Cortex of kidney (tissue), 1 donor: ENCODE measurements at places on chromosomes 6 and 20.

DNA sequence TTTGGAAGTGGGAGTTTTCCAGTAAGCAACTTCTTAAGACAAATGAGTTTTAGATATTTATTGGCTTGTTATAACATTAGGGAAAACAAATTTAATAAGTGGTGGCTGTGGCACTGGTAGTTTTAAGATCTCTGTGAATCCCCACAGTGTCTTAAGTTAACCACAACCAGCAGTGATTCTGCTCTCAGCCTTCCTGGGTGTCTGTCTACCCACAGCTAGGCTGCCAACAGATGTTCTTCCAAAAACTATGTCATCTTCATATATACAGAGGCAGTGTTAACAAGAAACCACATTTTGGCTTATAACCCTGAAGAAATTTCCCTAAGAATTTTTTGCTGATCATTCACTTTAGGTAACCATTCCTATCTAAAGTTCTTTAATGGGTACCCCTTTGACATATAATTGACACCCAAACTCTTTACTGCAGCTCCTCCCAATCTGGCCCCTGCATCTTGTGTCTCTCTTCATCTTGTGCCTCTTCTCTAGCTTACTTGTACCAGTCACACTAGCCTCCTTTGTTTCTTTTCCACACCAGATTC is 52.7 kb downstream of the TOP1 start:
- DNase-seq: no peak

DNA sequence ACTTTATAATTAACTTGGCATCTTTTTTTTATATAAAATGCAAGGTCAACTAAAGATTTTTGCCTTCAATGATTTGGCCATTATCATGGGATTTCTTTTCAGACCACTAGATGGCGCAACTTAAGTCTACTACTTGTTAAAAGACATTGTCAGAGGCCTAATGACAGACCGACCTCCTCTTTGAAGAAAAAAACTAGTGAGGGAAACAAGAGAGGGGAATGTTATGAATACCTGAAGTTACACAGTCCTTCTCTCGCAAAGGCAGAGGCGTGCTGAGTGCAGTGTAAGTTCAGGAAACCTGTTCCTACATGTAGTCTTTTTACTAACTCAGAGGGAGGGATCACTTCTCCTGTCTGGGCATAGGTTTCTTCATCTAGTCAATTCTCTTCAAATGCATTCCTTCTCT is 9.3 kb downstream of the TRAPPC3L start:
- DNase-seq: no peak

DNA sequence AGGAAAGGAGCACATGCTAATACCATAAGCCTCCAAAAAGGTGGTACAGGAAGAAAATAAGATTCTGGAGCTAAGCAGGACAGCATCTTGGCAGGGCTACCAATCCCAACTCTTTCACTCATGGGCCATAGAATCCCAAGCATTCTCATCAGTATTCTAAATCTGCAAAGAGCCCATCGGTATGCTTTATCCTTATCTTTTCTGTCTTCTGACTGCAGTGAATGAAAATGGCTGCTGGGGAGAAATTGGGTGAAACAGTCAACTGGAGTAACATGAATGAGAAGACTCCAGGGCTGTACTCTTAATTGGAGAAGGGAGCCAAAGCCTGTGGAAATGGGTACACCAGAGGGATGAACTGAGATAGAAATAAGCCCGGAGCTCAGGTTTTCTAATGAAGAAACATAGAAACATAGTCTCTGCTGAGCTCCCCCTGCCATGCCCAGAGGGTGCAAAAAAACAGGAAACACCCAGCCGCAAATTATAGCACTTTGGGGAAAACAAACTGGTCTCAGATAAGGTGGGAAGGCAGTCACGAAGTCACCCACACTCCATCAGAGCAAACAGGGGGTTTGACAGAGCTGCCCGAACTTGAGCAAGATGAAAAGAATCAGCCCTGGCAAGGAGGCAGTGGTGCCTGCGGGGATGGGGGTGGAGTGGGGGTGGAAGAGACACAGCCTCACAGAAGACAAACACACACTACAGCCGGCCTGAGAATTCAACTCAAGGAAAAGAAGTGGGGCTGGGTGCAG is 35.4 kb upstream of the E2F3 start:
- DNase-seq: no peak

DNA sequence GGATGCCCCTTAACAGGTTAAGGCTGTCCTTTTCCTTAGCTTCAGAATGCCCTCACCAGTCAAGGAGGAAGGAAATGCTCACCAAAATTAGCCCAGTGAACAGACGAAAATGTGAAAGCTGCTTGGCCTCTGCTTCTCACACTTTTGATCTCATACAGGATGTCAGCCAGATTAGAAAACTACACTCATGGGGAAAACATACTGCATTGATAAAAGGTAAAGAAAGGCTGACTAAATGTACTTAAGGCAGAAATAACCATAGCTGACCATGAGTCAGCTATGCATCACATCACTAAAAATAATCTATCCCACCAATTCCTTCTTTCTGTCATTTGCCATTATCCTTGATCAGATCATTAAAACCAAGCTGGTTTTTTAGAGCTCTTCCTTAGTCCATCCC is 198.4 kb upstream of the TENT5A start:
- DNase-seq: no peak

DNA sequence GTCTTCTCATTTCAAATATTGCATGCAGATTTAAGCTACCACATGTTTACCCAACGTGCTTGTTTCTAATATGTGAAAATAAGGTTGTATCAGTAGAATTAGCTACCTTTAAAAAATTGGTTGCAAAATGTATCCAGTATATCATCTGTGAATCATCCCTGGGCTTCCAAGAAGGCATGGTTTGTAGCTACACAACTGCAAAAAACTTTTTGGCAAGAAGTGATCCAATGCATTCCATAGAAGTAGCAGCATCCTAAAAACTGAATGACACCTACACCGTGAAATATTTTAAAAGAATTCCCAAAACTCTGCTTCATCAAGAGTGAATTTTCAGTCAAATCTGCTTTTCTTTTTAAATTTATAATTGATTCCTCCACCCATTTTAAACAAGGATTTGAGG is 89.1 kb downstream of the AIG1 start:
- DNase-seq: no peak

DNA sequence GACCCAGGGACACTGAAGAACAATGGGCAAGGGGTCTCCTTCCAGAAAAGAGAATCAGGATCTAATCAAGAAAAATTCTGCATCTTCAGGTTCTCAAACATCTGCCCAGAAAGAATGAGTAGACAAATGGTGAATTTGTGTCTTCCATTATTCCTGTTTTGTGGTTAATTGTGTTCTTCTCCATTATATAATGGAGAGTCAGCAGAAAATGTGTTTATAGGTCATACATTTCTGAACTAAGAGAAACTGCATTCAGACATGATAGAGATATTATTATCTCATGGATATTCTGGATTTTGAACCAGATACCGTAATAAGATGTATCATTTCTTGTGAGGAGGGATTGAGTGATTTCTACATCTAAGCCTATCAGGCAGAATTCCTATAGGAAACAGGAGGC is 581.7 kb upstream of the JAG1 start:
- DNase-seq: no peak

GRCh38 chr20:15642676-15643075 is 930.6 kb downstream of the KIF16B start:
- no peak for DNase-seq

- no peak for DNase-seq
Measured at GRCh38 chr20:3786665-3787323, at the start of gene CENPB. Gene CENPB, minus strand, starts transcription at chr20:3786740. Its CDS starts 257 bp downstream, at chr20:3786483.

DNA sequence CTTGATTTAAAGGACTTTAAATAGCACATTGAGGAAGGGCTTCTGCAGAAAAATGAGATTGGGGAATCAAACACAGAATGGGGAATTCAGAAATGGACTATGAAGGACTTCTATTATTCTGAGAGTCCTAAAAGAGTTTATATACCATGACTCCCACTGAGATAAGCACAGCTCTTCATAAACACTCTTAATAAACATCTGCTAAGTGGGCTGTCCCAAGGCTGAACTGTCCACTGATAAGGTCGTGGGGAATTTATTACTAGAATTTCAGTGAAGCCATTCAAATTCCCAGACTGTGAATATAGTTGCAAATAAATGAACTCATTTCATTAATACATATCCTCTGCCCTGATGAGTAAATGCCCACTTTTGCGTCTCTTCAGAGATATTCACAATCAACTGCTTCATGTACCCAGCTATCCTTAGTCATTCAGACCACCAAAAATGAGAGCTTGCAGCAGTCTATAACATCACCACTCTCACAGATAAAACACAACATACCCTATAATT is 468.2 kb upstream of the RUNX2 start:
- DNase-seq: no peak

GRCh38 chr20:4112481-4113421 is 97.4 kb upstream of the RNF24 start:
- DNase-seq: no peak

DNA sequence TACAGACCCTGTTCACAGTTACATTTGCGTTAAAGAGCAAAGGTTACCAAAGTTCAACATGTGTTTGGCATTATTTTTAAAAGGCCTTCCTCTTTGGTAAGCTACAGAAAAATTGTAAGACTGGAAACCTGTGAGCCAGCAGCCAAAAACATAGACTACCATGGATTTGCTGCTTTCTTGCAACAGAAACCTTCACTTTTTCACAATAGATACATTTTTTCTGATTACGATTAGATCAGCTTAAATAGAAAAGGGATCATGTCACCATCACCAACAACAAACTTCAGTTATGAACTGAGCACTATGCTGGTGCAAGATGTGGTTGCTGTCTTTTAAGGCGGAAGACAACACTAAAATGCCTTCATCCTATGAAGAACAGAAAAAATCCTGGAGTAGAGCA is 112.3 kb upstream of the MARCKS start:
- no peak for DNase-seq

DNA sequence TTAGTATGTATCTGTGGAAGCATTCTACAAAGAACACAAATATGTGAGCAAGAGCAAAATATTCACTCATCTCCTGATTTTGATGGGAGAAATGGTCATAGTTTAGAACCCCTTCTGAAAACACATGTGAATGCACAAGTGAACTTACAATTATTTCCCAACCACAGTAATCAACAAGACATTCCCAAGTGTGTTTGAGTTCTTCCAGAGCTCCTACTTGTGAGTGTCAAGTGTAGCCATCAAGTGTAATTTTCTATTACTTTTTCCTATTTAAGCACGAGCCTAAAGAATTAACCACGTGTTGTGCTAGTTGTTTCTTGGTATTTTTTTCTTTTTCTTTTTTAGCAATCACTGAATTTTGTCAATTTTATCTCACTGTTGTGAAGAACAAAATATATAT is 402.3 kb downstream of the NKAIN2 start:
- no peak for DNase-seq

DNA sequence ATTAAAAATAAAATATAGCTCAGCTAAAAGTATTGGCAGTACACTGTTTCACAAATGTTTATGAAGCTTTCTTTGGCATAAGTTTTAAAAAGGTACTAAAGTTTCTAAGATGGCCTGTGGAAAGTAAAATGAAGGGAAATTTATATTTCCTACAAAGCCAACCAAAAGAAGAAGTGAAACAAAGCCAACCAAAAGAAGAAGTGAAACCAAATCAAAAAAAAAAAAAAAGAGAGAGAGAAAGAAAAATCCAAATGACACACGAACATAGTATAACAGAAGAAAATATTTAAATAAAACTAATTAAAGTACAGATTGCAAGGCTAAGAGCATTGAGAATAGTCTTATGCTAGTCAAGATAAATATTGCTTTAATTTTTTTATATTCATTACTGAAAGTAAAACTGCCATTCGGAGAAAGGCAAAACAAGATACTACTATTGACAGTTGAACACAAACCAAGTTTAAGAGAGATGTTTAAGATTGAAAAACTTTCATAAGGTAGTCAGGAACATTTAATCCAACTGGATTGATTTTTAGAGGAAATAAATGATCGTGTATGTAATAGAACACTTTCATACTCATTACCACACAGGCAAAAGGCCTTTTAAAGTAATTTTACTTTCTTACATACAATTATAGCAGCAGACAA is 12.8 kb upstream of the KHDRBS2 start:
- DNase-seq: no peak

- no peak for DNase-seq
Measured at GRCh38 chr6:159797554-159797953, 2.5 kb upstream of the PNLDC1 start.

DNA sequence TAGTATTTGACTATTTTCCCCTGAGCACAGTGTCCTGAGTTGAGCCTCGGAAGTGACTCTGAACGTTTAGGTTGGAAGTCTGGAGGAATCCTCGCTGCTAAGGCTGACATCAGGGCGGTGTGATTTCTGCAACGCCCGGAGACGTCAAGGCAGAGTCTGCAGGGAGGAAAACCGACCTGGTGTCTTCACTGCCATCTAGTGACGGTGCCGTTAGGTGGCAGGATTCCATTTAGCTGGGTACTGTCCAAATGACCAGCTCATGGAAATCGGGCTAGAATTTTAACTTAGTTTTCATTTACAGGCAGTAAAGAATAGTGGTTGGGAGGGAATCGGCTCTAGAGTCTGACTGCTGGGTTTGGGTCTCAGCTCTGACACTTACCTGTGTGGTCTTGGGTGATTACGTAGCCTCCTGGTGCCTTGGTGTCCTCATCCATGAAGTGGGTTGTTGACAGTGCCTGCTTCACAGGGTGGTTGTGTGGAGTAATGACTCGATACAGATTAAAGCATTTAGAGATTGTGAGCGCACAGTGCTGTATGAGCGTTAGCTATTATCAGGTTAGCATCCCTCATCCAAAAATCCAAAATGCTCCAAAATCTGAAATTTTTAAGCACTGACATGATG is 35.0 kb downstream of the FOXF2 start:
- DNase-seq: no peak

- no peak for DNase-seq
Measured at GRCh38 chr6:89985751-89986493, 91.7 kb downstream of the GJA10 start.

DNA sequence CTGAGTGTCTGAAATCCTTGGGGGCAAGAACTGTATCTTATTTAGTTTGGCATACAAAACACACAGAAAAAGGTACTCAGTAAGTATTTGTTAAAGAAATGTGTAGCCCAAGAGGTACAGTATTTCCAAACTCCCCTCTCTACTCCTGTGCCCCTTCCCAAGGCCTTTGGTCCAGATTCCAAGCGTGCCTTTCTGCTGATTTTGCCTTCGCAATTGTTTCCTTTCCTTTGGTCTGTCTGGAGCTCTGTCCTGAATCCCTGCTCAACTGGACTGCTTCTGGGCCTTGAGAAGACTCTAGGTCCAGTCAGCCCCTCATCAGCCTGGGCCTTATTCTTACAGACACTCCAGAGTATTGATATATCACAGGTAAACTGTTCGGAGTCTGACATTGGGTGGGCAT is 122.2 kb upstream of the SYNCRIP start:
- no peak for DNase-seq

- no peak for DNase-seq
Measured at GRCh38 chr6:8819446-8819845, 384.1 kb upstream of the SLC35B3 start.

DNA sequence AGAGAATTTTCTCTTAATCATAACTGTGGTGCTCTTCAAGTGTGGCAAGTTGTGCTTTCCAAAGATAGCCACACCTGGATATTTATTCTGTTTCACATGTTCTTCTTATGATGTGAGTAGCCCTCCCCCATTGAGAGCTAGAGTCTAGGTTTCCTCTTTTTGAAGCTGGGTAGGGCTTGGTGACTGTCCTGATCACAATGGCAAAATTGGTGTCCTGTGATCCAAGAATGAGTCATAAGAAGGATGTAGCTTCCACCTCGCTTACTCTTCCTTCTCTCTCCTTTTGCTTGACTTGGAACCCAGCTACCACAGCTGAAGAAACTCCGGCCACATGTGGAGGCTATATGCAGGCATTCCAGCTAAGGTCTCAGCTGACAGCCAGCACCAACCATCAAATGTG is 7.4 kb upstream of the IGF2R start:
- no peak for DNase-seq

GRCh38 chr6:30480536-30481156 is 8.7 kb upstream of the HLA-E start:
- no peak for DNase-seq
